HT1080 (cell line): ENCODE measurements at places on chromosomes 2 and 18.

DNA sequence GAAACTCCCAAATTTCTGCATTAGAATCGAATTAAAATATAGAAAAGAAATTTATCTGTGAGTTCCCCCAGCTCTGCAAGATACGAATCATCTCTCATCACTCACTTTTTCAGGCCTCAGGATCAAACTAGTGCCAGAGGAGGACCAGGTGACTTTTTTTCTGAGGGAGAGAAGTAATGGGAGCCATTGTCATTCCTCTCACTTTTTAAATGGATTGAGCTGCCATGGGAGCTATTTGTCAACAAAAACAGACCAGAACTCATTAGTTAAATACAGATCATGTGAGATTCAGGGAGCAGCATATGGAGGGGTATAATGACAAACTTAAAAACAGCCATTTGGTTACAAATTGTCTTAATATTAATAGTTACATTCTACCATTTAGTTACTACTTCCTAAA is 594.4 kb downstream of the DPP10 start:
- no peak for DNase-seq

DNA sequence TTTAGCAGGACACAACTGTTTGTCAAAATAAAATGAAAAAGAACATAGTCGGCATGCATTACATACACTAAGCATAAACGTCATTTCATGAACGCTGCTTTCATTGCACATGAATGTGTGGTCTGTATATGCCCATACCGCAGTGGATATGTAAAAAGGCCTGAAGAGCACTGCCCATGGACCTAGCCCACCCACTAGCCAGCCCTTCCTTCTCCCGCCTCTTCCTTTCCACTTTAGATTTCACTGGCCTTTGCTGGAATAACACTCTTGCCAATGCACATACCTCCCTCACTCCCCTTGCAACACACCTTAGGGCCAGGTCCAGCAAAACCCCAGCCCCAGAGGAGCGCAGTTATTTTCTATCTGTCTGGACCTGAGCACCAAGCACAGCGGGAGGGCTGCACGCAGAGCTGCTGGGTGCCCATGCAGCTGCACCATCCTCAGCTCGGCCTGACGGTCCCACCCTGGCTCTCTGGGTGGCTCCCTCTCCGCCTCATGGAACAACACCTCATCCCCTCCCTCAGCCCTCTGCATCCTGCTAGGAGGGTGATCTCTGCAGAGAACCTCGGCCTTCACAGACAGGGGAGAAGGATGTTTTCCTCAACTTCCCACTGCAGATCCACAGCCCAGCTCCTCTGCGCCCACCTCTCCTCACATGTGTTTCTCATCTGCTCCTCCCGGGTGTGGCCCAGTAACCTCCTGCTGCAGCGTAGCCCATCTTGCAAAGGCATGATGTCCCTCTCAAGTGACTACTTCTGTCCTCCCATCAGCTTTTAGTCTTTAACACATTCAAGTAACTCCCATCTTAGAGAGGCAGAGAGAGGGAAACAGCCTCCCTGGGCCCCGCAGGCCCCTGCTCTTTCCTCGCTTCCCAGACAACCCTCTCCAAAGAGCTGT is 72.7 kb downstream of the FBXO15 start:
- no peak for DNase-seq

DNA sequence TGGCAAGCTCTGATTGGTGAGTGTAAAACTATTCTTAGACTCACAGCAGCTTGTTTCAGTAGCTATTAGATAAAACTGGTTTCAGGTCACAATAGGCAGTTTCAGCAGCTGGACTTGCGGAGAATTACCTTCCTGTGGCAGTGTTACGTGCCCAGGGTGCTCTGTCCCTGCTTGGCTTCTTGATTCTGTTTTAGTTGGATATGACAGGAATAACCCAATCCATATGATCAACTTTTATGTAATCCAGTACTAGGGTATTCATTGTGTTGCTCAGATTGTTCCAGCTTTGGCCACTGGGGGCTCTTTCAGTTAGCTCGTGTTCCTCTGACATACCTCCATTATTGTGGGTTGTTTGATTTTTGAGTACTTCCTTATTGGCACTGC is 43.1 kb downstream of the INPP4A start:
- DNase-seq: peak; percentile 15

DNA sequence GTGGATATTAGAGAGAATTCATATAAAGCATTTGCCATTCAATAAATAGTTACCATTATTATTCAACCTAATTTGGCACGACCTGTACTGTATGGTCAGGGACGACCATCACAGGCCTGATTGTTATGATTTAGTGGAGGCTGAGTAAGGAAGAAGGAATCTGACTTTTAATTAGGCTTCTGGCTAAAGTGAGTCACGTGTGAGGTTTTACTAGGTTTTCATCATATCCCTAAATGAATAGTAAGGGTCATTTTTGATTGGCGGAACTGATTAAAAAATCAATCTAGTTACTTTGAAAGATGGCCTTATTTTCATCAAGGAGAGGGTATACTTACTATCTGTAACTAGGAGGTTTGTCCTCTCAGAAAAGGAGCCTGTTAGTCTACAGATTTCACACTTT is 143.4 kb downstream of the ADCYAP1 start:
- peak; percentile 41 for DNase-seq

GRCh38 chr2:158486970-158487325 is 30.2 kb downstream of the PKP4 start:
- DNase-seq: no peak

DNA sequence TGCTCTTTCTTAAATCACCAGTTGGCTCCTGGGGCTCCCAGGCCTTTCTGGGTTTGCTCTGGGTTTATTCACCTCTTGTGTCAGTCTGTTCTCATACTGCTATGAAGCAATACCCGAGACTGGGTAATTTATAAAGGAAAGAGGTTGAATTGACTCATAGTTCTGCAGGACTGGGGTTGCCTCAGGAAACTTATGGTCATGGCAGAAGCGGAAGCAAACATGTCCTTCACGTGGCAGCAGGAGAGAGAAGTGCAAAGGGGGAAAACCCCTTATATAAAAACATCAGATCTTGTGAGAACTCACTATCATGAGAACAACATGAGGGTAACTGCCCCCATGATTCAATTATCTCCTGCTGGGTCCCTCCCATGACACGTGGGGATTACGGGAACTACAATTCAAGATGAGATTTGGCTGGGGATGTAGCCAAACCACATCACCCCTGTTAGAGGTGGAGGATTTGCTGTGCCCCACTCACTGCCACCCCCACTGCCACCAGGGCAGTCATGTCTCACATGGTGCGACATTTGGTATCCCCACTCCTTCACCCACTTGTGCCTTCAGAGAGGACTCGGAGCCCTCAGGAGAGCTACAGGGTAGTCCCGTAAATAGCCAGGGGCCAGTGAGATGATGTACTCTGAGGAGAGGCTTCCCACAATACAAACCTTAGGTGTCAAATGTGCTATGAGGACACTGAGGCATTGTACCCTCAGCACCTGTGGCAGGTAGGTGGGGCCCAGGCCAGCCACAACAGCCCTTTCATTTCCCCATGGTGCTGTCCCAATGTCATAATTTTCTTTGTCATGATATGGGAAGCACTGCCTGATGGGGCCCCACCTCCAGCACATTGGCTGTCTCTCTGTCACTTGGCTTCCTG is 35.7 kb downstream of the CDC42EP3 start:
- DNase-seq: peak; percentile 90

DNA sequence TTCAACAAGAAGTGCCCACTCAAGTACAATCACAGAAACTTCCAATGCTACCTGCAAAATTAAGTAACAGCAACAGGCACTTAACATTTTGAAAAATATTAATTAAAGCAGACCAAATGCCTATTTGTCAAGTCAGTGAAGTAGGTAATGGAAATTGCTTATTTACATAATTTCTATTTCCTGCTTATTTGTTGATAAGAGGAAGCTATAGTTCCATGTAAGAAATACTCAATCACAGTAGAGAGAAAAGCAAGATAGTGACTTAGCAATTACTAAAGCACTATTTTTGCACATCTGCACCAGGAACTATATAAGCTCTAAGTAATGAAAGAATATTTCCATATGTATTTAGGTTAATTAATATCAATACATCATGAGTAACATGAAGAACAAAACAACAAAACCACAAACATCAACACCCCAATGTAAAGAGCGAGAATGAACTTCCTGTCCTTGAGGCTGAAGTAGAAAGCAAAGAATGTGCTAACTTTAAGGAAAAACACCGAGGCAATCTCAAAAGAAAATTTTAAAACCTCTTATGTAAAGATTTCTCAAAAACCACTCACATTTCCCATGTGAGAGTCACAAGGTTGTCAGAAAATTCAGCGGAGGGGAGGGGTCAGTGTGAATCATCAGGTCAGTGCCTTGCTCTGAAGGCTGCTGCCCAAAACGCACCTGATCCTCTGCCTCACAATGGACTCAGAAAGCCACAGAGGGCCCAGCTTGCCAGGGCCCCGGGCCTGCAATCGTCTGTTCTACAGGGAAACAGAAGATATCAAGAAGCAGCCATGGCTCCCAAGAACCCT is 12.5 kb downstream of the NPC1 start:
- DNase-seq: peak; percentile 83

- no peak for DNase-seq
Observed at GRCh38 chr2:28480403-28481049, 15.3 kb upstream of the PLB1 start.

DNA sequence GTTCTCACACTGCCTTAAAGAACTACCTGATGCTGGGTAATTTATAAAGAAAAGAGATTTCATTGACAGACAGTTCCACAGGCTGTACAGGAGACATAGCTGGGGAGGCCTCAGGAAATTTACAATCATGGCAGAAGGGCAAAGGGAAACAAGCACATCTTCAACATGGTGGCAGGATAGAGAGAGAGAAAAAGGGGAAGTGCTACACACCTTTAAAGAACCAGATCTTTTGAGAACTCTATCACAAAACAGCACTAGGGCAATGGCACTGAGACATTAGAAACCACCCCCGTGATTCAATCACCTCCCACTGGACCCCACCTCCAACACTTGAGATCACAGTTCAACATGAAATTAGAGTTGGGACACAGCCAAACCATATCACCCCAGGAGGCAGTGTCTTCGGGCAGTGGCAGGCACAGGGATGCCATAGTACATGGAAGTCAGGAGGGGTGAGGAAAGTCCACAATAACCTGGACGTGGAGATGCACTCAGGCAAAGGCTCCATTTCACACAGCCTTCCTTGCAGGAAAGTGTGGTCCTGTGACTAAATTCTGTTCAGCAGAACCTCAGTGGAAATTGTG is 120.4 kb upstream of the SERPINE2 start:
- DNase-seq: no peak

DNA sequence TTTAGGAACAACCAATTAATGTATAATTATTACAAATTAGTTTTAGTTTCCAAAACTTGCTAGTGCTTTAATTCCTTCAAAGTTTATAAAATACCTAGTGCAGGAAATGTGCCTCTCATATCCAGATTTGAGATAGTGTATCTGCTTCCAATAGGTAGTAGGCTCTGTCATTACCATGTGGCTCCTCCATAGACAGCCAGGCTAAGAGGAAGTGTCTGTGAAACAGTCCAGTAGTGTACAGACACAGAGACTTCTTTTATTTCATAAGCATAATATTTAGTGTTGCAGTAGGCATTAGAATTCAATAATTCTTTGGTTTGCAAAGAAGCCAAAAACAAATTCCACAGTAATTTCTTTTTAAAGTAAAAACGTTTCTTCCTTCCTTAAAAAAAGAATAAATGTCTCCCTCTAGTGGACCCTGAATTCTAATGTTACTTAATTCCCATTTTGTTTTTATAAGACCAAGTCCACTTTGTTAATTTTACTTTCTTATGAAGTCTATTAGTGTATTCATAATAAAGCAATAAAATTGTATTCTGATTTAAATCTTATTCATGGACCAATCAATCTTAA is 101.2 kb downstream of the NEB start:
- DNase-seq: no peak
